GM23248 (cell line): ENCODE measurements at places on chromosomes 4 and X. TPM values are rescaled to one million over a fixed set of nuclear protein-coding genes. Genes with fewer than 3 reads are reported as not detected.
A peak's percentile ranks its signal among the peaks of the same experiment; 100 is the strongest.

- DNase-seq = no peak
Observed at GRCh38 chrX:78119521-78120227, 15.6 kb downstream of the PGK1 start.

Gene GLOD5
- total RNA-seq = not detected in 2 replicates

DNA sequence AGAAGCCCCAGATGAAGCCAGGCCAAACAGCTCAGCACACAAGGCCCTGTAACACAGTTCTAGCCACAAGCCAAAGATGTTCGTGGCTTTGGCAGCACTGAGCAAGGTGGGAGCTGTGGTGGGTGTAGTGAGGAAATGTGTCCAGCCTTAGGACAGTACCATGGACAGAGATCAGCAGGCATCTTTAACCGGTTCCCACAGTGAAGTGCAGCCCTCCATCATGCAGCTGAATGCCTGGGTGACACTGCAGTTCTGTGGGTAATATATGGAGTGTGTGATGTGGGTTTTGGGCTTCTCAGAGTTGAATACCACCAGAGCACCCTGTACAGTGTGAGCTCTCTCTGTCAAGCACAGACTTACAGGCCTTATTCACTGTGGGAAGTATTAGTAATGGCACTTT is 6.0 kb upstream of the NEXMIF start:
- DNase-seq = no peak

Gene GPM6B
- 0.65 TPM in 1 of 2 replicates, not detected in the other for total RNA-seq

DNA sequence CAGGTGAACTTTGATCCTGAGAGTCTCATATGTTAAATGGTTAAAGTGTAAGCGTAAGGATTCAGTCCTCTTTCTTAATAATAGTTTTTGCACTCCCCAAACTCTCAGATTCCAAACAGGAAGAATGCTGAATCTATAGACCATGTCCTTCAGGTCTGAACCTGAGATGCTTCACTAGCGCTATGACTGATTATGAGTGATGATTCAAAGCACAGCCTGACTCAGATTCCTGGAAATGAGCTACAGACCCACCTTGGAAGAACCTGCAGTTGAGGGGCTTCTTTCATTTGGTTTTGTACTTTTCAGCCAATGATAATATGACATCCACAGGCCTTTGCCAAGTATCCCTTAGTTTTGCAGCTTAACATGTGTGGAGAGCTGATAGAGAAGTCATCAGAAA is 1.4 kb downstream of the EDNRA start:
- DNase-seq = no peak

- DNase-seq = no peak
Observed at GRCh38 chr4:96375367-96375766, 535.5 kb downstream of the PDHA2 start.

Gene SYP
- total RNA-seq = 0.54 TPM in 1 of 2 replicates, not detected in the other

- no peak for DNase-seq
Observed at GRCh38 chr4:143287572-143287923, 49.1 kb upstream of the GAB1 start.

DNA sequence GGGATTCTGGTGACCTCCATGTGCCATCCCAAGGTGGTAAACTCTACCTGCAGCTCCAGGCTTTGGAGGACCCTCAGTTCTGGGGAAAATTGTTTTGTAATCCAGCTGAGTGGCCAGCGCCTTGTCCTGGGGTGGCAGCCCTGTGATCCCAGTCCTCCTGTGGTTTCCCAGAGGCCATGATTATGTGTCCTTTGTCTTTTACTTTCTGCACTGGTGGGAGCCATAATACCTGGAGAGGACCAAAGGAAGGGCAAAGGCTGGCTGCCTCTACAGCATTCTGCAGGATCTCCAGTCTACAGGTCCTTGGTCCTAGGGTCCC is 64.0 kb downstream of the NBDY start:
- no peak for DNase-seq

Gene TRIM61
- not detected in 2 replicates for total RNA-seq

DNA sequence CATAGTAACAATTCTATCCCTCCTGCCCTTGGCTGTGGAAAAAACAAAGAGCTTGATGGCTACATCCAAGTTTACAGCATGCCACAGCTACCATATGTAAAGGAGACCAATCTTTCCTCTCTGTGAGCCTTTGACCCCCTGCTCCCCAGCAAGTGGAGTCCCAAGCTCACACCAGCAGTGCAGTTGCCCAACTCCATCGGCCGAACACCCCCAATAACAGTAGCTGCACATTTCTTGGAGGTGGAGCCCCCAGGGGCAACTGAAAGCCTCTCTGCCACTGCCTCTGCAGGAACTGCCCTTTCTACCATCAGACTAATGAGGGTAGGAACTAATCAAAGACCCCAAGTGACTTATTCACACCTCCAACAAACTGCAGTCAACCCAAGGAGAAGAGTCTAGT is 81.0 kb upstream of the TCEAL2 start:
- no peak for DNase-seq

DNA sequence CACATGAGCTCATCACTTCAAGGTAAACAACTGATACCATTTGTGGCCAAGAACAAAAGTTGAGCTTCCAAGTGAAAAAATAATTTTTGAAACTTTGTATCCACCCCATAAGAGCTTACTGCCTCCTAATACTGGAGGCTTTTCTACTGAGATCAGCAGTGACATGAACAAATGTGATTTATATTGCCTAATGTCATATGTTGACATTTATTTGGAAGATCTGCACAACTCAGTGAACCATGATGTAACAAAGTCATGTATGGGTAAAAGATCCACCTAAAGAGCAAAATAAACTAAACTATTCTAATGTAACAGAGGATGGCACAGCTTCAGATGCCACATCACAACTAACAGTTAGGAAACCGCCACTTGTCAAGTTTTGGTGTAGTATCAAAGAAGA is 65.8 kb downstream of the AFAP1 start:
- DNase-seq = no peak

DNA sequence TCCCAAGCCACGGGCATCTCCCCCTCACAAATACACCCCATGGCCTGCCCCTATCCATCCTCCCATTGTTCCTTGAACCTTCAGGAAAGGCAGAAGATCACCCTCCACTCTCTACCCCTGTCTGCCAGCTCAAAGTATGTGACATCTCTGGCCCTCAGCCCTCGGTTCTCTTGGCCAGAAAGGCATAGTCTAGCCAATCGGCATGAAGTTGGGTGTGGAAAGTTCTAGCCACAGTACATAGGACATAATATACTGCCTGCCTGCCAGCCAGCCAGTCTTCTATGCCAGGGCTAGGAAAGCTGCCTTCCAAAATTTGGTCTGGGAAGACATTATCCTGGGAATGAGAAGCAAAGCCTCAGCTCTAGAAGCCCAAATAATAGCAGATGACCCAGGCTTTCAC is 3.2 kb upstream of the PLP1 start:
- no peak for DNase-seq

Gene SPANXD
- total RNA-seq = not detected in 2 replicates

DNA sequence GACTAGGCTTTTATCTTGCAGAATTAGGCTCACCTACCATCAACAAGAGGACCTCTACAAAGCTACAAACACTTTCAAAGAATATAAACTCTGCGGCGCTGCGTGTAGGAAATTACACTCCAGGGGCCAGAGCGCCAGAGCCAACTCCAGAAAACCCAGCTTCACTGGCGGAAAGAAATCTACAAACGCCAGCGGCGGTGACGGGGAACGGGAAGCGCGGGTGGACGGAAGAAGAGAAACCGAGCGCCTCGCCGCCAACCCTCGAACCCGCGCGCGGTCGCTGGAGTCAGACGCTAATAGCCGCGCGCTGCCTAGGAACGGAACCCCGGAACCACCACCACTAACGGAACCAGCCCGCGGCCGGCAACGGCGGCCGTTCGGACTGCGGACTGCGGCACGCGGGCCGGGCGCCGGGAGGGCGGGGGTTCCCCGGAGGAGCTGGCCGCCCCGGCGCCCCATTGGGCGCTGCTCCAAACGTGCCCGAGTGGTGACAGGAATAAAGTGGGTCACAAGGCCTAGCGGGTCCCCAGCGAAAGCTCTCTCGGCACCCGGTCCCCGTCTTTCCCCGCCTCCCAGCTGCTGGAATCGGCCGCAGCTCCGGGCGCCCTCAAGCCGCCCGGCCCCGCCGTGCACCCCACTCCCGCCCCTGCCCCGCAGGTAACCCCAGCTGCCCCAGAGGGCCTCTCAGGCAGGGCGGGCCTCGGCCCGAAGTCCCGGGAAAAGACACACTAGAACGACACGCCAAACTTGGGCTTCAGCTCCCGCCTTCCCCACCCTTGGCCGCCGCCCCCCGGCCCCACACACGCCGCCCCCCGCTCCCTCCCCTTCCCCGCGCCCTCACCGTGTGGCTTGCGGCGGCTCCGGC is 836 bp downstream of the CLOCK start:
- peak; percentile 88 for DNase-seq

Gene RPL10
- total RNA-seq = 3,014 and 6,561 TPM in 2 replicates

DNA sequence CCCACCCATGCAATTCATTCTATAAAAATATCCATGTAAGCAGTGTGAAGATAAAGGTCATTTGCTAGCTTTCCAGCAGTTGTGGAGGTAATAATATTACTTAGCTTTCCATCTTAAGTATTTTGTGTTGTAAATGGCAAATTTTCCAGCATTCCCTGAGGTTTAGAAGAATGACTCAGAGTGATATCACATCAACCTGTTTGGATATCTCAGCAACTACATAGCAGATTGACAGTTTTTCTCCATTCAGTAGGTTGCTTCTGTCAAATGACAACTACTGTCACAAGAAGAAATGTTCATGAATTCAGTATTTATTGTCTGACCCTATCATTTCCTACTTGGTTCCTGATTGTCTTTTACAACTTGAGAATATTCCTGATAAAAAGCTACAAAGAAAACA is 434.9 kb upstream of the GALNTL6 start:
- DNase-seq = no peak

Gene KLF8
- 1.7 and 3.4 TPM in 2 replicates for total RNA-seq

DNA sequence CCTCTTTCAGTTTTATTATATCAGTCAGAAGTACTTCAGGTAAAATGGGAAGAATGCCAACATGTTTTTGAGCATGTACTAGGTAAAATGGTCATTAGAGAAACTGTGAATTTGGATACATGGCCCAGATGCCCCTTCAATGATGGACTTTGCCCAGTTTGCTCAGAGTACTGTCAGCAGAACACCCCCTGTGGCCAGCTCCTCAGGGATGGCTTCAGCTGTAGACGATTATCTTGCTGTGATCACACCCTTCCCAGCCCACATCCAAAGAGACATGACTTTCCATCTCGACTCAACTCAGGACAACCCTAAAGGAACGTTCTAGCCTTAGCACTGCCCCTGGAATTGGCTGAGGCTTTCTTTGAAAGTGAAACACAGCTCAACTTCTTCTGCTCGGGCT is 439.1 kb downstream of the PACRGL start:
- DNase-seq = no peak

GRCh38 chr4:180799798-180800197 is 1443.4 kb upstream of the TENM3 start:
- no peak for DNase-seq

DNA sequence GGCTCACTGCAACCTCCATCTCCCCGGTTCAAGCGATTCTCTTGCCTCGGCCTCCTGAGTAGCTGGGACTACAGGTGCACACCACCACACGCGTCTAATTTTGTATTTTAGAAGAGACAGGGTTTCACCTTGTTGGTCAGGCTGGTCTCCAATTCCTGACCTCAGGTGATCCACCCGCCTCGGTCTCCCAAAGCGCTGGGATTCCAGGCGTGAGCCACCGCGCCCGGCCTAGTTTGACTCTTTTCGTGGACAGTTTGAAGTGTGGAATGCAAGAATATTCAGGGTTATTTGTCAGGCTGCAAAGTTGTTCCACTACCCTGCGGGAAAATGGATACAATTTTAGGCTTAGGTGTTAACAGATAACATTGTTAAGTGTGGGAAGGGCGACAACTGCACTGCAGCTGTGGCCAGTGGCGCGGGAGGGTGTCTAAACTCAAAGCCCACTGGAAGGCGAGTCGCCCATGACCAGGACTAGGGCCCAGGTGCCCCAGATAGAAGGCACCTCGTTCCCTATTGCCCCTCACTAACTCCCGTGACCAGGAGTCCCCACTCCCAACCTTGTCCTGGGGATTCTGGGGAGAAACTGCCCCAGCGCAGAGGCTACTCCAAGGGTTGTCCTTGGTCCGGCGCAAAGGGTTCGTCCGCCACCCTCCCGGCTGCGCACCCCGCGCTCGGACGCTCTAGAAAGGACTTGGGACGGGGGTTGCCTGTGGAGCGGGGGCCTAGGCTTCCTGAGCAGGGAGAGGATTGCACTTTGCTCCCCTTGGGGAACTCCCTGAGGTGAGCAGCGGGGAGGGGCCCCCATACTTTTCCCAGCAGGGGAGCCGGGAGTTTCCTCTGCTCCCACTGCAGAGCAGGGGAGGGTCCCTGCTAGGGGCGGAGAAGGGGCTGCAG is 1.1 kb upstream of the CD99 start:
- DNase-seq = no peak

Gene ARHGAP6
- total RNA-seq = 0.54 TPM in 1 of 2 replicates, not detected in the other

DNA sequence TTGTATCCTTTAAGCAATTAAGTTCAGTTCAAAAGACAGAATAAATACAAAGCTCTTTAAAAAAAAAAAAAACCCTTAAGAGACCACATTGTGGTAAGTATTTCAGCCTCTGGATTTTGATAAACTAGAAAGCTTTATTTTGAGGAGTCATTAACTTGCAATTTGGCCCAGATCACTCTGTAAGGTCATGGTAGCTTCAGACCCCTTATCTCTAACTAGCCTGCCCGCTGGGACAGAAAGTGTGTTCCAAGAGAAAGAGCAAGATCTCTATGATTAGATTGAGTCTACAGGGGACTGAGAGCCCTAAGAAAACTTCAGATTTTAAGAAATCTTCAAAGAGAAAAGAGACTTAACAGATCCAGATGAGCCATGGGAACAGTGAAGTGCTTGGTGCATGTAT is 45.6 kb downstream of the GALNT7 start:
- no peak for DNase-seq

GRCh38 chrX:109485470-109486340 is 3.8 kb upstream of the GUCY2F start:
- DNase-seq = peak; percentile 69

Gene TLR3
- total RNA-seq = 0.38 and 0.54 TPM in 2 replicates

- DNase-seq = peak; percentile 61
Observed at GRCh38 chr4:139902321-139903320, 237.0 kb downstream of the MGST2 start.

GRCh38 chr4:110361921-110362320 is 114.0 kb upstream of the ENPEP start:
- peak; percentile 29 for DNase-seq

GRCh38 chrX:37759878-37760418 is 19.9 kb upstream of the CYBB start:
- no peak for DNase-seq

- DNase-seq = peak; percentile 4
Observed at GRCh38 chr4:125062115-125063050, 252.4 kb upstream of the FAT4 start.

- DNase-seq = peak; percentile 43
Observed at GRCh38 chrX:133670383-133670782, 255.1 kb upstream of the GPC4 start.

- peak; percentile 11 for DNase-seq
Observed at GRCh38 chr4:127686658-127687057, 43.5 kb upstream of the SLC25A31 start.

Gene GPAT3
- total RNA-seq = 1.7 and 13.8 TPM in 2 replicates

GRCh38 chr4:76709772-76710090 is 188.2 kb downstream of the SOWAHB start:
- no peak for DNase-seq

DNA sequence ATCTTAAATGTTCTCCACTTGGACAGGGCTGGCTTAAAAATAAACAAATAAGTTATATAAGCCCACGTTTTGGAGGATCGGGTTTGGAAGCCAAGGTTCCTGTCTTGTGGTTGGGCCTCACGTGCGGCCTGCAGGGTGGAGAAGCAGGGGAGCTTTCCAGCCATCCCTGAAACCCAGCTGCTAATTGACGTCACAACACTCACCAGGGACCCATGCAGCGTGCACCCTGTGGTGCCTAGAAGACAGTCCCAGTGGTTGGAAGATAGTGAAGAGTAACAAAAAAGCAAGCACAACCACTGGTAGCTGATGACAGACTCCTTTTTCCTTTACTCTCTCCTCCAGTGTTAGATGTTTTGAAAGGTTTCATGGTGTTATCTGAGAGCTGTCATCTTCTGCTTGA is 142.0 kb upstream of the RBPJ start:
- peak; percentile 51 for DNase-seq

Gene CT55
- not detected in 2 replicates for total RNA-seq
